Forelimb muscle (tissue), 1 donor: ENCODE measurements at places on chromosomes 3 and 15. TPM values are rescaled to one million over a fixed set of nuclear protein-coding genes. Genes with fewer than 3 reads are reported as not detected.

GRCh38 chr15:52392008-52392687 lies 96.5 kb upstream of the MYO5C start:
- no peak for DNase-seq

DNA sequence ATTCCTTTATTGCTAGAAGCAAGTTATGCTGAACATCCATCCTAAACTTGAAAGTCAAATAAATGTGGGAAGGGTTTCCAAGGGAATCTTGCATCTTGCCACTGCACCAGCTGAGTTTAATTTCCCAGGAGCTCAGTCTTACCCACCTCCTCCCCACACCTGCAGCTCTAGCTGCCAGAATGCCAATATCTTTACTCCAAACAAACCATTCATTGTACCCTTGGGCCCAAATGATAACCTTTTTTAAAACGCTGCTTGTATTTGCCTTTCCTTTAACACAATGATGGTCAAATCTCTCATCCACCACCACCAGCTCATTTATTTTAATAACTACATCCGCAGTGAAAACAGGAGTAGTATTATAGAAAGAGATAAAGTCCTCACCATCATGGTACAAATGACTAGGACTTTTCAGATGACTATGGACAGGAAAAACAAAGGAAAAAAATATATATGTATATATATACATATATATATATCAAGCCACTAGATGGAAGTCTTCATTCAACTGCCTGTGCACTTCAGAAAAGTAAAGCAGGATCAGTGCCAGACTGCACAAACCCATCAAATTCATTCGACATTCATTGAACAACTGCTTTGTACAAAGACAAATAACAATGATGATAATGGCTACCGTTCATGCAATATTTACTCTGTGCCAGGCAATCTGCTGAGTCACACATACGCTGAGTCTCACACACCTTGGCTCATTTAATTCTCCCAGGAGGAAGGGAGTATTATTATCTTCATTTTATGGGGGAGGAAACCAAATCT lies 44.0 kb downstream of the BFSP2 start:
- no peak for DNase-seq

GRCh38 chr3:124700880-124701684 lies 29.2 kb upstream of the UMPS start:
- DNase-seq, result no peak

DNA sequence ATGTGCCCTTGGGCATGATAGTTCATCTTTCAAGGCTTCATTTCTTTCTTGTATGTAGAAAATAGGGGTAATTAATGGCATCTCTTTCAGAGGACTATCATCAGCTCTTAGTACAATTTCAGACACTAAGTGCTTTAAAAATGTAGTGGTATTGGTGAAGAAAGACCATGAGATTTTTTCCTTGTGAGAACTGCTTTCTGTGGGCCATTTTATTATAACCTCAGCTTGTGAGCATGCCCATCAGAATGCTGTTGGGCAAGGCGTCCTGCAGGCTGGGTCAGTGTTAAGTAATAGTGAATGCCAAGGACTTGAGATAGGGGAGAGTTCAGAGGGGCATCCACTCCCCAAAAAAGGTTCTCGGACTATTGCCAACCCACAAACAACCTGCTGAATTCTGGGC lies 187.9 kb downstream of the GHSR start:
- no peak for DNase-seq

- no peak for DNase-seq
Measured at GRCh38 chr15:79101866-79102581, 11.4 kb upstream of the RASGRF1 start.

- DNase-seq, result no peak
Measured at GRCh38 chr15:47897525-47897924, 180.2 kb downstream of the SEMA6D start.

DNA sequence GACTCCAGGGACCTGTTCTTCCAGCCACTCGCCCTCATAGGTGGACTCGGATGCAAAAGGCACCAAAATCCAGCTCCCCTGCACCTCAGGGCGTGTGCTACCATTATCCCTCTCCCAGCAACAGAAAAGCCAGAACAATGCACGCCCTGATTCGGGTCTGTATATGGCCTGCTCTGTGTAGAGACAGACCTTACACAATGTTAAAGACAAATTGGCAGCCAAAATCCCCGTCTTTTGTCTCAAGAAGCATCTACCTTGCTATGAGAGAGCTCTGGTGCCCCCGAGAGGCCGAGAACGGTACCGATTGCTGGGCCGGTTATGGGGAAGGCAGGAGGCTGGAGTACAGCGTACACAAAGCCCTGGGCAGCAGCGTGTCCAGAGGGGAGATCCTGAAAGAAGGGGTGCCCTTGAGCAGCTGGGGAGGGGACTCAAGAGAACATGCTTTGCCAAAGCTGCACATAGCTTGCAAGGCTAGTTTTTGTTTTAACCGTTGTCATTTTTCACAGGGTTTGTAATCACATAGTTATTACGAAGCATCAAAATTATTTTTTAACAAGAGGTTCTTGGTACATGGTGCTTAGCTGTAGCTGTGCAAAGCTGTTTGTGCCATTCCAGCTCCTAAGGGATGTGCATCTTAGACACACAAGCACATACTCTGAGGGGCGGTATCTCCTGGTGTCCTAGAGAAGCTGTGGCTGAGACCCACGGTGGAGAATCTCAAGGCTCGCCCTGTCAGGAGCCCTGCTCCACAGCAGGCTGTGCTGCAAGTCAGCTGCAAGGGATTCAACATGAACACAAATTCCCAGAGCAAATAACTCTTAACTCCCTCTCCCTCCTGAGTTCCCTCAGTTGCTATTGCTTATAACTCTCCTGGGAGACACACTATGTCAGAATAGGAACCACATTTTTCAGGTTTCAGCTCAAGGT lies 461.5 kb upstream of the PPP2R3A start:
- DNase-seq, result peak; percentile 14

DNA sequence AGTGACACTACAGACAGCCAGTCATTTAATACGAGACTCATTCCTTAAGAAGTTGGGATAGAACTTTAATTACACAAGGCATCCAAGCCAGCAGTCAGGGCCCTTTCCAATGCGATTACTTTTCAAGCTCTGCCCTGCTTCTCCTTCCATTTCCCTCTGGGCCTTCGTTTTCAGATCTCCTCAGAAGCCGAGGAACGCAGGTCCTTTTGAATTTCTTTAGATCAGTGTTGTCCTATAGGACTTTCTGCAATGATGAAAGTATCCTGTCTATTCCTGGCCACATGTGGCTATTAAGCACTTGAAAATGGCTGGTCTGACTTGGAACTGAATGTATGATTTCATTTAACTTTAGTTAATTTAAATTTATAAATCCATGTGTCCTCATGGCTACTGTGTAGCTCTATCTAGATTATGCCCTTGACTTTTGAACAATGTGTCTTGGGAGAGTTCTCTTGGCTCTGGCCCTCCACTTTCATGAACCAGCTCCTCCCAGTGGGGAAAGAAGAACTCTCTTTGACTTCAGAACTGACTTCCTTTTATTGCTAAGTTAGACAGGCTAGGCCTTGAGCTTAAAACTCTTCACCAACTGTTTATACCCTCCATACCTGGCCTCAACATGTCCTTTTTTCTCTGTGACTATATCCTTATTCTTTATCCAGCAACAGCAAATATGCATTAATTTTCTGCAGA lies 22.6 kb downstream of the TGFBR2 start:
- no peak for DNase-seq

- no peak for DNase-seq
Measured at GRCh38 chr3:169479314-169479939, 184.1 kb downstream of the MECOM start.

DNA sequence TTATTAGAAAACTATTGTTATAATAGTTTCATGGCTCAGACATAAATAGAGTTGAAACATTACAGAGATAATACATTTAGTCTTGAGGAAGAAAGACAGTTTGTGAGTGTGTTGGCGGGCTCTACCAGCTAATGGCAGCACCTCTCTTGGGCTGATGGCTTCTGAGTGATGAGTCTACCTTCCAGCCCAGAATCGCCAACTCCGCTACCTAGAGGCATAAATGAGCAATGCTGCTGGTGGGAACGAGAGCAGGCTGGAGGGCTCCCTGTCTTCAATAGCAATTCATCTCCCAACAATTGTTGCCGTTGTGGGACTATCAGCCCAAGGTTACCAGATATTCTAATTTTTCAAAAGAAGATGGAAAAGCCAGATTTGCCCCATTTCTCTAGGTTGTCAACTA lies 388.7 kb downstream of the FOXP1 start:
- no peak for DNase-seq

- DNase-seq, result no peak
Measured at GRCh38 chr15:74422652-74423430, 10.9 kb downstream of the SEMA7A start.

GRCh38 chr3:190666821-190667220 lies 152.9 kb downstream of the IL1RAP start:
- DNase-seq, result no peak

- DNase-seq, result no peak
Measured at GRCh38 chr3:55330355-55330754, 156.8 kb downstream of the WNT5A start.

DNA sequence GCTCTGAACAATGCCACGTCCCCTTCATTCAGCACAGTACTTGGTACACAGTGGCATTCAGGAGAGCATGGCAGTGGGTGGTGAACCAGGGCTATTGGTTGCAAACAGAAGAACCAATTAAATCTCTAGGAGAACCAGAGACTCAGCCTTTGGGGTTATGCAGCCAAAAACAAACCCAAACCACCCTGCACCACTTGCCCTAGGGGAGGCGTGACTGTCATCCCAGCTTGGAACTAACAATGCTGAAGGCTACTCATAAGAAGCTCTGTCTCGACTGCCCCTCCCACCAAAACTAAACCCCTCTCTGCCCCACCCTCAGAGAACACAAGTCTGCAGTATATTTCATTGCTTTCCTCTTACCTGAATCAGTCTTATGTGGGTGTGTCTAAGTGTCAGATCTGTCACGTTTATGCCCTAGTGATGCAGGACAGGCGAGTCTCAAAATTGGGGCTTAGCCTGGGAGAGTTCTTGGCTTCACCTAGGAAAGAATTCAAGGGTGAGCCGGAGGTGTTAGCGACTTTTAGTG lies 15.2 kb upstream of the KLHL40 start:
- DNase-seq, result no peak

GRCh38 chr3:151558661-151559060 lies 97.8 kb upstream of the IGSF10 start:
- DNase-seq, result no peak

GRCh38 chr15:67826717-67827561 lies 1.6 kb downstream of the SKOR1 start:
- no peak for DNase-seq

DNA sequence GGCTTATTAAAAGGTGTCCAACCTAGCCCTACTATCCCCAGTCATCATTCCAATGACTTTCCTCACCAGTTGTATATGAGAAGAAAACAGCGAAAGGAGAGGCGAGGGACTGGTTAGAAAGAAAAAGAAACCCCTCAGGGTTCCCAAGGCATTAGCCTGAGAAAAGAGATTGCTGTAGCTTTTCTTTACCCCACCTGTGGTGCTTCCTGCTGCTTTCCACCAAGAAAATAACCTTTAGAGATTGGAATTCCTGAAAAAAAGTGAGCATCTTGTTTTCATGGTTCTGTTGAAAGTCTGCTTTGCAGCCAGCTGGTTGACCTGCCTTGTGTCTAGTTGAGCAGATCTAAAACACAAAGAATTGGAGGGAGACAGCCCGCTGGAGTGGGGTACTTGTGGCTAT lies 196.4 kb downstream of the CADPS start:
- DNase-seq, result no peak

DNA sequence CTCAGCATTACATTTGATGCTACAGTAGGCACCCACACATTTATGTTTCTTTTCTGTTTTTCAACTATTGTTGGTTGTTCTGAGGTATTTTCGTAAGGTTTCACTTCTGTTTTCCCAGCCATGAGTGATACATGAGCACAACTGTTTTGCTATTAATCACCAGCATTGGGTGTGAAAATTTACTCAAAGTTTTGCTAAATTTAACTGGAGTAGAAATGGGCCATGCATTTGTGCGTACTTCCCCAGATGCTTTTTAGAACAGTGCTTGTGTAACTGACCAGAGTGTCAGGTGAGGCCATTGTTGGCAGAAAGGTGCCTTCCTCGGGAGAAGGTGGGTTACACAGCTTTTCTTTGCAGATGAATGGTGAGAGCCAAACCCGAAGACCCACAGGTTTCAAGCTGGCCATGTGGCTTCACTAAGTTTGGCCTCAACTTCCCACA lies 70.4 kb downstream of the ST6GAL1 start:
- DNase-seq, result no peak

DNA sequence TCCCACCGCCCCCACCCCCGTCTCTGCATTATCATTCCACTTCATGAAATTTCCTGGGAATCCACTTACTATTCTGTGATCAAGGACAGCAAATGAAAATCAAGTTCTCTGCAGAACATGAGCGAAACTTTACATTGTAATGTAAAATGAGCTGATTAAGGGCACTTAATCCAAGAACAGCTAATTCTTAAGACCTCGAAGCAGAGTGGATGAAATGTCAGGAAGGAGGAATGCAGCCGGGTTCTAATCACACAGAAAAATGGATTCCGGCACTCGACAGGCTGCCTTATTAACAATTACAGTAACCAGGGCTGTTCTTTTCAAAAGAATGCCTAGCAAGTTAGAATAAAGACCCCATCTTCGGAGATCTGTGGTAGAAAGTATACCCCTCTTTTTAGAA lies 57.5 kb downstream of the RFTN1 start:
- DNase-seq, result no peak

GRCh38 chr15:71541746-71542145 lies 268.6 kb upstream of the NR2E3 start:
- DNase-seq, result no peak

DNA sequence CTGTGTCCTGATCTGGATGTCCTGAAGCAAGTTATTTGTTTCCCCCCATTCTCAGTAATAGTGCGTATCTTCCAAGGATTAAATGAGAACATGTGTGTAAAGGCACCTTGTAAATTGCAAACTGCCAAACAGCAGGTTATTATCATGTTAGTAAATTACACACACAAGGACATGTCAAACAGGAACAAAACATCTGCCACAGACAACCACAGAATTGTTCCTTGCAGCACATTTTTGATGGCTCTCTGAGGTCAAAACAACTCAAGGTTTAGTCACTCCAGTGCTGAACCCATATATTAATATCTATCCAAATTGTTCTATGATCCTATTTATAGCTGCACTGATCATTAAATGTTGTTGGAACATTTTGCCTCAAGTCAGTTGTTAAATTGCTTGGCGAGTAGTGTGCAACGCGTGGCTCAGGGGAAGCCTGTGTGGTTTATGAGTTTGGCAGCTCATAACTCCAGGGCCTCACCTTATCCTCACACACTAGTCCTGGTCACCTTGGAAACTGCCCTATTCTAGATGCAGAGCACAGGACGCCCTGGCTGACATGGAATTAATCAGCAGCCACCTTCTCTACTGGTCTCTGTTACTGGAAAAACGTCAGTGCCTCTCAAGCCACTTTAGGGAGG lies 46.3 kb upstream of the CDV3 start:
- DNase-seq, result no peak

- no peak for DNase-seq
Measured at GRCh38 chr3:45283471-45283870, 57.4 kb upstream of the TMEM158 start.

GRCh38 chr15:37691911-37692310 lies 242.5 kb upstream of the TMCO5A start:
- DNase-seq, result no peak

GRCh38 chr3:50154840-50155490 lies at the start of gene SEMA3F:
TSS of gene SEMA3F (plus strand) at chr3:50155324. CDS start at chr3:50159623, 4,299 bp downstream.
- no peak for DNase-seq

The CACNA1D gene
- 1.4 TPM for polyA plus RNA-seq

The CFAP161 gene
- polyA plus RNA-seq, result 0.37 TPM

The GHSR gene
- not detected for polyA plus RNA-seq

The MYZAP gene
- 2.6 TPM for polyA plus RNA-seq

The UNC13C gene
- 2.5 TPM for polyA plus RNA-seq

The MEX3B gene
- 14.6 TPM for polyA plus RNA-seq

The CADPS gene
- 2.2 TPM for polyA plus RNA-seq

The ECT2 gene
- polyA plus RNA-seq, result 13.0 TPM

The SCN5A gene
- 5.9 TPM for polyA plus RNA-seq

The CHDH gene
- 1.00 TPM for polyA plus RNA-seq
